ENCODE measurements at places on chromosomes 3 and 15.

- no peak for DNase-seq
These were observed 26.4 kb downstream of the GNB5 start for GRCh38 chr15:52164631-52165265.

- no peak for DNase-seq
These were observed 31.1 kb downstream of the TPM1 start for GRCh38 chr15:63073497-63074172.

DNA sequence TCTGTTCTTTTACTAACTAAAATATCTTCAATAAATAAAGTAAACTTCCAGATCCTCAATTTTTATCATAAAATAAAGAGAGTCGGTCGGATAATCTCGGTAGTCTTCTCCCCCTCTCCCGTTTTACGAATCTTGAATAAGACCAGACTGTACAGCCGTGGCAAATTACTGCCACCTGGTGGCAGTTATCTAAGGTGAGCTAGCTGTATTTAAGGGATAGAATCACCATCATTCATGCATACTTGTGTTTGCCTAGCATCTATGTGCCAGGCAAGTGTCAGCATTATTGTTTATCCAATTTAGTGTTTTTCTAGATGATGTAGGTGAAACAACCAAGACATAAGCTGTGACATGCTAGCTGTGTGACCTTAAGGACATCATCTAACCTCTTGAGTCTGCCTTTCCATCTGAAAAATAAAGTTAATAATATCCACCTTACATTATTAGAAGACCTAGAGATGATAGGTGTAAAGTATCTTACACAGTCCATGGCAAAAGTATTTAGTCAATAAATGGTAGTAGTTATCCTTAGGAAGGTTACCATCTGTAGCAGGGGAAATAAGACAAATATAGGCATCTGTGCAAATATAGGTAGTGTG, 21.3 kb downstream of the DUT start:
- peak; percentile 54 for DNase-seq

DNA sequence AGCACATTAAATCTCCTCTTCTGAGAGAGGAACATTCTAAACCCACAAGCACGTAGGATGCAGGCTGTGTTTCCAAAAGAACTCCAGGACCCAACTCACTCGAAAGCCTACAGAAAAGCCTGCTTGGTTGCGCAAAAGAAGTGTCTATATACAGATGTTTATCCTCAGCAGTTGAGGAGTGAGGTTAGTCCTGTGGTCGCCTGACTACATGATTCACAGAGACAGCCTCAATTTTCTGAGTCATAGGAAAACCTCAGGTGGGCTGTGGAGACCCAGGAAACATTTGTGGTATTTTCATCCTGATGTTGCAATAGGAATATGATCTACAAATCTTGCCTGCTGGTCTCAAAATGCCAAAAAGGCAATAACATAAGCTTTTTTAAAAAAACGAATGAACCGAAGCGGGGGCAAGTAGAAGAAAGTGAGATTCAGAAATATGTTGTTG, 183.8 kb upstream of the THRB start:
- DNase-seq, result no peak

- DNase-seq, result peak; percentile 87
These were observed 759 bp downstream of the AMOTL2 start for GRCh38 chr3:134373271-134374104.

DNA sequence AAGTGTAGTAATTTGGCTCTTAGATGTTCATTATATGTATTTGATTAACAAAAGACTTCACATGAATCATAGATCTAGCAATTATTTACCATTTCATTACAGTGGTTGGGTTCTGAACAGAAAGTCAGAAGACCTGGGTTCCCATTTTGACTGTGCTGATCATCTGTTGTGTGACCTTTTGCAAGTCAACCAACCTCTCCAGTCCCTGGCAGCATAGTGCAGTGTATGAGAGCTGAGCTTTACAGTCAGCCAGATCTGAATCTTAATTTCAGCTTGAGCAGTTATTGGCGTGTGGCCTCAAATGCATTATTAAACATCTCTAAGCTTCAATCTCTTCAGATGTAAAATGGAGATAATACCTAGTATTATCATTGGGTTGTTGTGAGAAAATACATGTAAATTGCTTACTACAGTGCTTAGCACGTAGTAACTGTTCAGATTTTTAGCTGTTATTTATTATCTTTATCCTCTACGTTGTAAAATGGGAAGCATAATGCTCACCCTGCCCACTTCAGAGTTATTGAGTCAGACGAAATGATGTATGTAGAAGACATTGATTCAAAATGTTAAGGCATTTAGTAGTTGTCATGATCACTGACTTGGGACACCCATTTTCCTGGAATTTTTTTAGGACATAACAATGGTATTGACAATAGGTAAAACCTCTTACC, 104.0 kb downstream of the KLHL25 start:
- no peak for DNase-seq

- no peak for DNase-seq
These were observed 7.2 kb upstream of the DYNC1LI1 start for GRCh38 chr3:32577581-32578556.

DNA sequence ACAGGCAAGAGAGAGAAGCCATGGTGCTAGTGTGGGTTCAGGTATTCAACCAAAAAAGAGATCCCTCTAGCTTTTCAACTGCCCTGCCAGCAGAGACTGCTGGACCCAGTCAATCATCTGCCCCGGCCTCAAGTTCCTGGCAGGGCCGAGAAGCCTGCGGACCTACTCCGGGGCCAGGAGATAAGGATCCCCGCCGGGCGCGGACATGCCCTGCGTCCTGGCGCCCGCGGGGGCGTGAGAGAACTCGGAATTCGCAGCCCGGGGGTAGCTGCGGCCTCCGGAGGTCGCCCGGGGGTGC, 821 bp upstream of the MAGI1 start:
- no peak for DNase-seq

GRCh38 chr3:188060840-188061544, 93.0 kb upstream of the LPP start:
- no peak for DNase-seq

- no peak for DNase-seq
These were observed 267.4 kb upstream of the HES1 start for GRCh38 chr3:193868590-193868989.

- DNase-seq, result peak; percentile 16
These were observed 589 bp downstream of the HERC1 start for GRCh38 chr15:63833021-63833696.

Measured in right renal cortex interstitium (tissue), 3 donors.